GM12878 (cell line): ENCODE measurements at places on chromosomes 13 and 19. TPM values are rescaled to one million over a fixed set of nuclear protein-coding genes. Genes with fewer than 3 reads are reported as not detected.

The PLD3 gene
- 113 and 118 TPM in 2 replicates for total RNA-seq

The TNFRSF19 gene
- 40.5 and 41.4 TPM in 2 replicates for total RNA-seq

The SIGLEC10 gene
- 12.2 and 13.3 TPM in 2 replicates for total RNA-seq

The CEACAM19 gene
- total RNA-seq, result 0.15 and 0.24 TPM in 2 replicates
